ENCODE measurements at places on chromosomes 3 and 15. TPM values are rescaled to one million over a fixed set of nuclear protein-coding genes. Genes with fewer than 3 reads are reported as not detected.

DNA sequence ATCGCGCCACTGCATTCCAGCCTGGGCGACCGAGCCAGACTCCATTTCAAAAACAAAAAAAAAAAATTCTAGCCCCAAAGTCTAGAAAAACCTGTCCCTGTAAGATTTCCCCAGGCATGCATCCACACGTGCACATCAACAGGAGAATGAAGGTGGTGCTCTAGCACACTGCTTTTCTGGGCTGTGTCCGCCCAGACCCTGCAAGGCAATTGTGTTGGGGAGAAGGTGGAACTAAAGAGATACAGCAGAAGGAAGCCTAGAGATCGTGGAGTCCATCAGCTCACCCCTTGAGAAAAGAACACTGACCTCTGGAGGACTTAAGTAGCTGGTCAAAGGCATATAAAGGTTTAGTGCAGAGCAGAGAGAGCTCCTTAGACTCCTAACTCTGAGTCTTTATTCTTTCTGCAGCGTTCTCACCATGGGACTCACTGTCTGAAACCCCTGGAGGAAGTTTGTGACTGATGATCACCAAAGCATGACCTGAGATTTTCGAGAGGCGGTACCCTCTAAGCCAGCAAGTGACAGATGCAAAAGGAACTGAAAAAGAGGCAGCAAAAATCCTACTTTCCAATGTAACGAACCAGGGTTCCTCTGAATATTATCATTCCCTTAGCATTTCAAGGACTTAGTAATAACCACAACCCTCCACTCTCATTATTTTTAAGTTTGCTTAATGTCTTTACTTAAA, 179.8 kb downstream of the MEX3B start:
- no peak for DNase-seq

GRCh38 chr3:194101592-194102432, 34.1 kb upstream of the HES1 start:
- DNase-seq, result no peak

GRCh38 chr3:30996467-30996866, 102.0 kb upstream of the GADL1 start:
- DNase-seq, result no peak

- no peak for DNase-seq
Measured at GRCh38 chr15:55239440-55240124, 42.8 kb upstream of the RSL24D1 start.

The BCL2A1 gene
- 12.3 TPM for total RNA-seq

The CIDEC gene
- total RNA-seq, result not detected

DNA sequence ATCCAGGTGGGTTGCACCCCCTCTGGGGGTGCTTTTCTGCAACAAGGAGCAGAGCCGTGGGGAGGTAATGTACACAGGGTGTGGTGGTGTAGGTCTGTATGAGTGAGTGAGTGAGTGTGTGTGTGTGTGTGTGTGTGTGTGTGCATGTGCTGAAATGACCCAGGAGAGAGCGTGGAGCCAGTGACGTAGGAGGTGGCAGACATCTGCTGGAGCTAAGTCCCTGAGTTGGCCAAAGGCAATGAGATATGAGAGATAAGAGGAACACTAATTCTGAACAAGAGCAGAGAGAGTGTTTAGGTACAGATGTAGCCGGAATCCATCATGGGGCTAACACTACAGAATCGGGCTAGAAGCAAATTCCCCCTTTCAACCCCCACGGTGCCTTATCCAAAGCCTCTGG, 27.6 kb downstream of the BDH1 start:
- DNase-seq, result no peak

DNA sequence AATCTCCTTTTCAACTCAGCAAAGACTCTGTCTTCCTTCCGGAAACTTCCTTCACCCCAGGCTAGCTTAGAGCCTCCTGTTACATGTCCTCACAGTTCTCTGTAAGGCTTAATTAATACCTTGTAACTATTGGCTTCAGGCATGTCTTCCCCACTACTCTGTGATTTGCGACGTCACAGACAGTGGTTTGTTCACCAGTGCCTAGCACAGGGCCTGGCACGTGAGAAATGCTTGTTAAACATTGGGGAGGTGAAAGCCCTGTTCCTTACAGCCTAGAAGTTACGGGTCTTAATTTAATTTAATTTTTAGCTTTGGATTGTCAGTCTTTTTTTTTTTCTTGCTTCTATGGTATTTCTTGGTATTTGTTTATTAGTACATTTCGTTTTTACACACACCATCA, 36.4 kb upstream of the CACNA2D3 start:
- DNase-seq, result no peak

DNA sequence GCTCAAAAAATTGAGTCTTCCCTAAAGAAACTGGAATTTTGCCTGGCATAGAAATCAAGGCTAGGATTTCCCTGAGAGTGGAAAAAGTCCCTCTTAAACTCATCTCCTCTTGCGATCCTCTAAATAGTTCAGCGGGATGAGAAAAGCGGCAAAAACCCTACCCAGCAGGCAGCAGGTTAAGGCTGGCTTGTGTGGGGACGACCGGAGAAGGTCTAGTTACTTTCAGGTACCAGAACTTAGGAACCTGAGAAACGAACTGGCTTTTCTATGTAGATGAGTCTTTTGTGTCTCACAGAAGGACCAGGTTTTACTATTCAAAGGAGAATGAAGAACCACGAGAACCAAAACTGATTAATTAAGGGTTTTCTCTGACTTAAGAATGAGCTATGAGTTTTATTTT, 523.7 kb upstream of the TGFBR2 start:
- no peak for DNase-seq

The POLQ gene
- total RNA-seq, result 27.0 TPM

GRCh38 chr15:27587810-27588209, 511.3 kb downstream of the OCA2 start:
- DNase-seq, result no peak

DNA sequence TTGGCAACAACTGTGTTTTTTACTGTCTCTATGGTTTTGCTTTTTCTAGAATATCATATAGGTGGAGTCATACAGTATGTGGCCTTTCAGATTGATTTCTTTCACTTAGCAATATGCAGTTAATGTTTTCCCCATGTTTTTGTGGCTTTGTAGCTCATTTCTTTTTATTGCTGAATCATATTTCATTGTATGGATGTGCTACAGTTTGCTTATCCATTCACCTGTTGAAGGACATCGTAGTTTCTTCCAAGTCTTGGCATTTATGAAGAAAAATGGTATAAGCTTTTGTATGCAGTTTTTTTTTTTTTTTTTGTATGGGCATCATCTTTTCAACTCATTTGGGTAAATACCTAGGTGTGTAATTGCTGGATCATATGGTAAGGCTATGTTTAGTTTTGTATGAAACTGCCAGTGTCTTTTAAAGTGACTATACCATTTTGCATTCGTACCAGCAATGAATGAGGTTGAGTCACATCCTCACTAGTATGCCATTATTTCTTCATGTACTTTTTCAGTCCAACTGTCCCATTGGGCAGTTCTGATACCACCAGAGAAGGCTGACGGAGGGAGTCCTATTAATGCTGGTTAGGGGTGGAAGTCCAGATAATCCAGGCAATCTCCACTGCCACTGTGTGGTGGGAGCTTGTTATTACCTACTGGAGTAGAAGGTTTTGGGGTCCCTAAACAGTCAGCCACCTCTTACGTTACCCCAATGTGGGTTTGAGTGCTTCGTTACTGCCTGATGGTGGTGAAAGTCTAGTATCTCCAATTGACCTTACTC, 210.5 kb downstream of the DOCK3 start:
- no peak for DNase-seq

All from activated CD4-positive, alpha-beta memory T cell treated with anti-CD3 and anti-CD28 coated beads, Interleukin-2, amount 10 ng/mL, durations not matched to agents 7 days and 5 days (primary cell).